NAMALWA (cell line): ENCODE measurements at places on chromosomes 5 and 9.

- no peak for DNase-seq
Observed at GRCh38 chr5:157758706-157759105, 15.2 kb downstream of the LSM11 start.

DNA sequence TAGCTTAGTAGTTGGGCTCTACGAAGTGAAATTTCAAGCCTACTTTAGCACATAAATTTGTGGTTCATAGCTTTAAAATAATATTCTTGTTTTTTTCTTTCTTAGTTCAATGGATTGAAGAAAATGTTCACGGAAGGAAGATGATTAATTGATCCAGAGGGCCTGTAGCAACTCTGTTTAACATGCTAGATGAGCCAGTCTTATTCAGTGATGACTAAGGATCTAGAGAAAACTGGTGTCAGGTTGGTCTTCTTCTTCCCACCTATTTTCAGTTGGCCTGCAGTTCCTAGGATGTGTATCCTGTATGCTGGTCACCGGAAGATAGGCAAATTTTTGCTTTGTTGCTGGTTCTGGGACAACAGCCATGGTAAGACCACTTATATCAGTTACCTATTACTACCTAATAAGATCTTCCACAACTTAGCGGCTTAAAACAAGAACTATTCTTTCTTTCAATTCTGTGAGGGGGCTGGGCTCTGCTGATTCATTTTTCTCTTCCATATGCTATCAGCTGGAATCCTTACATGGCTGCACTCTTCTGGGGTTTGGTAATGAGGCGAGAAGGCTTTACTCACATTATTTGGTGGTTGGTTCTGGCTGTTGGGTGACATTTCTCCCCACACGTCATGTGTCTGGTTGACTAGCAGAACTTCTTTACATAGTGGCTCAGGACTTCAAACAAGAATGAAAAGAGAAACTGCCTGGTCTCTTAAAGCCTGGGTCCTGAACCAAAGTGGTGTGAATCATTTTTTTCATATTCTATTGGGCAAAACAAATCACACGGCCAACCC, 182.7 kb upstream of the ACTBL2 start:
- DNase-seq: no peak

DNA sequence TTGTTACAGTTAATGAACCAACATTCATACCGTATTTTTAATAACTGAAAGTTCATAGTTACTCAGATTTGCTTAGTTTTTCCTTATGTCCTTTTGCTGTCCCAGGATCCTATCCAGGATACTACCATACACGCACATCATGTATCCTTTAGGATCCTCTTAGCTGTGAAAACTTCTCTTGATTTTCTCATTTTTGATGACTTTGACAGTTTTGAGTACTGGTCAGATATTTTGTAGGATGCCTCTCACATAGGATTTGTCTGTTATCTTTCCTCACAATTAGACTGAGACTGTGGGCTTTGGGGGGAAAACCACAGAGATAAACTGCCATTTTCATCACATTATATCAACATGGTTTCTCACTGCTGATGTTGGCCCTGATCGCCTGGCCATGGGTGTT, 491.3 kb upstream of the TRPC7 start:
- no peak for DNase-seq

- no peak for DNase-seq
Observed at GRCh38 chr5:97071101-97071500, 71.3 kb downstream of the LIX1 start.

- DNase-seq: no peak
Observed at GRCh38 chr5:108937221-108937620, 189.5 kb downstream of the FER start.

DNA sequence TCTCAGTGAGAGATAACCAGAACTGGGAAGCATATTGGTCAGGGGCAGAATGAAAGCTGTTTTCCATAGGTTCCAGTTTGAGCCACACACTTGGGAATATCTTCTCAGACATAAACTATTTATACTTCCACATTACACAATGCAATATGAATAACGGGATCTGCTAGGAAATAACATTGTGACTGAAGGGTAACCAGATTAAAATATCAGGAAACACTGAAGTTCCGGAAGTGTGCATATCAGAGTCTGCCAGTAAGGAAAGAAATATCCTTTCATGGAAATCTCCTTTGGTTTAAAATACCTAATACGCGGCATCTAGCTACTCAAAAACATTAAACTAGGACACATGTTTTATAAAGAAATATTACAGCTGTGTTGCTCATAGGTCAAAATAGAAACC, 56.3 kb downstream of the ST8SIA4 start:
- no peak for DNase-seq

- DNase-seq: no peak
Observed at GRCh38 chr9:92094655-92095054, 20.6 kb downstream of the SPTLC1 start.

GRCh38 chr5:111960476-111961215, 203.7 kb upstream of the NREP start:
- DNase-seq: no peak

GRCh38 chr9:3912817-3913216, 387.0 kb upstream of the RFX3 start:
- DNase-seq: no peak

- DNase-seq: no peak
Observed at GRCh38 chr5:5165541-5166002, 25.4 kb downstream of the ADAMTS16 start.

DNA sequence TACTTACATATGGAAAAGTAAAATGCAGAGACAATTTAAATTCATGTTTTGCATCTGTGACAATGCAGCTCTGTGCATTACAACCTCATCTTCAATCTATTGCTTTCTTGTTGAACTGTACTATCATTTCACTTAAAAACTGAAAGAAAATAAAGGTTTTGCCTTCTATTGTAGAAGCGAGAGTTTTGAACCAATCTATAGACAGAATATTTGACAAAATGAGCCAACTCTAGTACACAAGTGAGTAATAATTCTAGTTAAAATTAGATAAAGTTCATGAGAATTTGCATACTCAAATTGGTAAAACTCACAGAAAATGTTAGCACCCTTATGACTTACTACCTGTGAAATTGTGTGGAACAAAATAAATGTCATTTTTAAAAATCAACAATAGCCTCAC, 123.7 kb downstream of the EDIL3 start:
- DNase-seq: no peak

GRCh38 chr5:54656261-54656728, 138.7 kb downstream of the SNX18 start:
- no peak for DNase-seq

- no peak for DNase-seq
Observed at GRCh38 chr9:125764198-125764597, 17.0 kb downstream of the PBX3 start.

- no peak for DNase-seq
Observed at GRCh38 chr9:35350827-35351549, 138.9 kb upstream of the RUSC2 start.

- DNase-seq: no peak
Observed at GRCh38 chr9:72982146-72982799, 29.4 kb upstream of the ALDH1A1 start.

GRCh38 chr9:116646661-116647514, 40.2 kb upstream of the TRIM32 start:
- peak; percentile 40 for DNase-seq

DNA sequence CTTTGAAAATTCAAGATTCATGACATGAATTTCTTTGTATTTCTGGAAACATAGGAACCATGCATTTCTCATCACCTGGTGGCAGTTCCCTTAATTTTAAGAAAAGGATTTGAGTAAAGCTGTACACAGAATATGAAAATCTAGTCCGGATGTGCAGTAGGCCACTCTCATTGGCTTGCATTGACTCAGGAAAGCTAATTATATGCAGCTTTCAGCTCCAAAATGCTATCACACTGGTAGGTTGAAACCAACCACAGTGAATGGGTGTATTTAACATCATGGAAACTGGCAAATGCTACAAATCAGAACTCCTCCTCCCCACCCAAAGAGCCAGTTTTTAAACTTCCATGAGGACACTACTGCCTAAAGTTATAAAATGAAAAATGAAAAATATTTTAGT, 161.6 kb upstream of the FBXL17 start:
- no peak for DNase-seq

- peak; percentile 14 for DNase-seq
Observed at GRCh38 chr5:17412760-17413671, 85.0 kb upstream of the TAF11L2 start.

GRCh38 chr9:73845954-73846690, 651.0 kb upstream of the RORB start:
- DNase-seq: no peak

- no peak for DNase-seq
Observed at GRCh38 chr9:76817489-76817888, 53.3 kb downstream of the PCA3 start.

- DNase-seq: no peak
Observed at GRCh38 chr5:137695651-137696428, 40.0 kb downstream of the KLHL3 start.

GRCh38 chr5:68710514-68710913, 383.3 kb upstream of the SLC30A5 start:
- DNase-seq: no peak

- DNase-seq: no peak
Observed at GRCh38 chr5:145752534-145752933, 82.6 kb downstream of the PRELID2 start.

DNA sequence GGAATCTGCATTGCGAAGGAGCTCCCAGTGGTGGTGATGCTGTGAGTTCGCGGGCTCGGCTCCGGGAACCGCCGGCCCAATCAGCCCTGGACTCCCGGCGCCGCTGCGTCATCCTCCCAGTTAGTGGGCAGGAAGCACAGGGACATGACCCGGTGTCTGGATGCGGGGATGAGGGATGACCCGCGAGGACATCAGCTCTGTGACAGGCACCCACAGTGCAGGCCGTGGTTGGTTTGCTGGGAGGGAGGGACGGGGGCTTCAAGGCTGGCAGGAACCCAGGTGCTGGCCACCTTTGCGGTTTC, 996 bp downstream of the NXNL2 start:
- DNase-seq: no peak

- DNase-seq: no peak
Observed at GRCh38 chr5:171485668-171486067, 66.2 kb downstream of the FGF18 start.

DNA sequence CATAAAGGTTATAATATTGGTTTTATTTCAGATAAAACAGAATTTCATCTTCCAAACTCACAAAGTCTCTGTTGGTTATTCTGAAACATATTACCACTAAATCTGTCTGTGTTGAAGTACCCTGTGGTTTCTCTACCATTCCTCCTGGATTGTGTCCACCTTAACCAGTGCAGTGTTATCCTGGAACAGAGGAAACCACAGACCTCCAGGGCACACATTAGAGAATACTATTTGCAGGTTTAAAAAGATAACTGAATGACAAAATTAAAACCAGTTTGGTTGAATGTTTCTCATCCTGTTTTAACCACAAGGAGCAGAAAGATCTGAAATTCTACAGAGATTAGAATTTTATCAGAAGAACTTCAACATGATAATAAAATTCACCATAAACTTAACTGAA, 251.8 kb downstream of the CWC27 start:
- no peak for DNase-seq

- no peak for DNase-seq
Observed at GRCh38 chr5:150788977-150789376, 10.4 kb downstream of the SMIM3 start.

- no peak for DNase-seq
Observed at GRCh38 chr9:92942688-92943616, 4.4 kb upstream of the FGD3 start.

- no peak for DNase-seq
Observed at GRCh38 chr9:105006514-105006913, 78.6 kb upstream of the ABCA1 start.

DNA sequence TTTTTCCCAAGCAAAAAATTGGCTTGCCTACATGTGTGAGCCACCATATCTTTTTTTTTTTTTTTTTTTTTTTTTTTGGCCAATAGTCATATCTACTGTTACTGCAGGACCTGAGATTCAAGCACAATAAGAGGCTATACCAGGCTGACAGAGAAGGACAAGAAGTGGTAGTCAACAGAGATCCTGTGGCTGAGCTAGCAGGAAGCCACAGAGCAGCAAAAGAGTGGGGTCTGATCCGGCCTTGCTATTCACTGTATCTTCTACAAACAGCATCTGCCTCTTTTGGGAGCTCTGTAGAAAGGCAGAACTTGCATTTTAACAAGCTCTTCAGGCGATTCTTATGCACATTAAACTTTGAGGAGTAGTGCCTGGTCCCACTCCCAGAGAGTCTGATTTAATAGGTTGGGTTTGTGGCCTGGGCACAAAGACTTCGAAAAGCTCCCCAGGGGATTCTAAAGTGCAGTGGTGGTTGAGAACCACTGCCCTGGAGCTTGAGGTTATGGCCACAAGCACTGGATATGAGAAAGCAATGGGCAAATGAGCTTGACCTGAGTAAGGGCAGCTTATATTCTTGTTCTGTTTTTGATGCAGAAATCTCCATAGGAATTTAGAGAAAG, 162.8 kb downstream of the PIK3R1 start:
- DNase-seq: no peak

DNA sequence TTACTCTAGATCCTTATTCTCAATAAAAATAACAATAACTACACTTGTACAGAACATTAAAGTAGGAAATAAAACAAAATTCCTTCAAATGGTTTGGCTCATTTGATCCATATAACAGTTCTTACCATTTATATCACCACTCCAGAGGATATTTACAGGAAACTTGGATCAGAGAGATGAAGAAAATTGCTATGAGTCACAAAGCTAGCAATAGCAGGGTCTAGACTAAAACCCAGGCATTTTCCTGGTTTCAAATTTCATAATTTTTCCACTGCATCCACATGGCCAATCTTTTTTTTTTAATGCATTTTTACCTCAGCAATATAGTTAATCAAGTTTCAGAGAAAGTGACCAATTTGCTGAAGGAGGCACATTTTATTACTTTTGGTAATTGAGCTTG, 299.2 kb downstream of the ELAVL2 start:
- DNase-seq: no peak

GRCh38 chr9:16401701-16402100, 468.8 kb downstream of the BNC2 start:
- DNase-seq: no peak

GRCh38 chr9:86355814-86356213, 1.6 kb upstream of the TUT7 start:
- DNase-seq: no peak

GRCh38 chr9:15132091-15132490, 174.9 kb downstream of the TTC39B start:
- DNase-seq: no peak

- peak; percentile 82 for DNase-seq
Observed at GRCh38 chr5:10485142-10485795, 43.6 kb downstream of the ROPN1L start.

GRCh38 chr5:118519466-118519865, 468.9 kb downstream of the DTWD2 start:
- DNase-seq: no peak

GRCh38 chr5:96001262-96001661, 39.6 kb upstream of the ELL2 start:
- no peak for DNase-seq

DNA sequence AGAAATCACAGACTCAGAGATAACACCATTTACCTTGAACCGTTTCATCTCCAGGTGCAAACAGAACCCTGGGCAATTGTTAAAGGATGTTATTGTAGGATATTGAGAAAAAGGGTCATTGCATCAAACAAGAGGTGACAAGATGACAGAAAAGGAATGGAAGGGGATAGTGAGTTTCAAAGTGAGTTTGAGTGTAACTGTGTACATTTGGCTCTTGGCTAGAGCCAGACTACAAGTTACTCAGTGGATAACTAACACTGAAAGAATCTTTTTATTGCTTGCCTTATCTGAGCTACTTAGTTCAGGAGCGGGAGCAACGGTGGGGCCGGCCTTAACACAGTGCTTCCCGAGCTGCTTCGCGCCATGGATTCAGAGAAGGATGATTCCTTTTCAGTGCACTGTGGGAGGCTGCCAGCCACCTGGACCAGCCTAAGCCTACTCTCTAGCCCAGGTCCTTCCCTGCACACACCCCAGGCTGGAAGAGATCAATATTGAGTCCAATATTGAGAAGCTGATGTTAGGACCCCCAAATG, 193.4 kb downstream of the ATPSCKMT start:
- DNase-seq: no peak
